DMS79 (cell line): ENCODE measurements at places on chromosomes 2 and 18.

- no peak for DNase-seq
Measured at GRCh38 chr2:59462422-59463197, 1090.8 kb downstream of the BCL11A start.

DNA sequence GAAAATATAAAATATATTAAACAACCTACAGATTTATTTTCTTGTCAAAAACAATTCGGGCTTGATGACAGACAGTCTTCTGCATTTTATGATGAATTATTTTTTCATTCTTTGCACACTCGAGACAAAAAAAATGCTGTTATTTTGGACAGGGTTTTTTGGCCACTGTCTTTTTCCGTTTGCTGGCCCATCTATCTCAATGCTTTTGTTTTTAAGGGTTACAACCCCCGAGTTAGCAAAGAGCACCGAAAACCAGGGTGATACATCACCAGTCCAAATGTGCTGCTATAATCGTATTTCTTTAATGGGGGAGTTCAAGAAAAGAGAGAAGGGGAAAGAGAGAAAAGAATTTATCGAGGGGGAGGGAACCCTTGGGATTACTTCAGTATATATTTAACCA lies 7.7 kb downstream of the EVX2 start:
- DNase-seq: no peak

DNA sequence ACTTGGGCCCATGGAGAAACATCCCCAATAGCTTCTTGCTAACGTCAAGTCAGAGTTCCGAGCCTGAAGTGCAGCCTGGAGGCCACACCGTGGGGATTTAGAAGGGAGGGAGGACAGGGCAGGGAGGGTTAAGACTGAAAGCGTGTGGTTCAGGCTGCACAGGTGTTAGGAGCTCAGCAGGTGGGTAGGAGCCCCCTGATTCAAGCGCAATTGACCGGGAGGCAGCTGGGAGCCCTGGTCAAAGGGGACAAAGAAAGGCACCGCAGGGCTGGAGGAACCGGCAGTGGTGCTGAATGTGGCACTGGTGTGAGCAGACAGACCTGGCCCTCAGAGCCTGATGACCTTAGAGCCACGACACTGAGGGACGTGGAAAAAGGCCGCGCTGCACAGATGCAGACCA lies 149.6 kb downstream of the TMEM18 start:
- no peak for DNase-seq

DNA sequence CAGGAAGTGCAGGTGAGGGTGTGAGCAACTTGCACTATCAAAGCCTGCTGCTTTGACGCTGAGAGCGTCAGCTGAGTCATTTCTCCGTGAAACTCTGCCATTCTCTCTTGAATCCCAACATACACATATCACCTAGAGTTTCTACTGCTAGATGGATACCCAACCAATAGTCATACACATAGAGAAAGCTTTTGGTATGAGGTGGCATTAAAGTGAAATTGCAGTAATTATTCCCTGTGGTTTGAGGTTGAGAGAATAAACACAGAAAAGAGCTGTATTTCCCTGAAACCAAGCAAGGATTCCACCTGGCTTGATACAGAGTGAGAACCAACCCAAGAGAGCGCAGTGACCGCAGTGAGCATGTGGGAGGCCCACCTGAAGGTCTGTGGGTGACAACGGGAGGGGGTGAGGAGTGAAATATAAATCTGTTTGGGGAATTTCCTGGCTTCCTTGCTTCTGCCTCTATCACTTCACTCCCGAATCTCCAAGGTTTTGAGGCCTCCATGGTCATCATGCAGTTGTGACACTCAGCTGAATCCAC lies 28.8 kb upstream of the TMEM18 start:
- DNase-seq: no peak

DNA sequence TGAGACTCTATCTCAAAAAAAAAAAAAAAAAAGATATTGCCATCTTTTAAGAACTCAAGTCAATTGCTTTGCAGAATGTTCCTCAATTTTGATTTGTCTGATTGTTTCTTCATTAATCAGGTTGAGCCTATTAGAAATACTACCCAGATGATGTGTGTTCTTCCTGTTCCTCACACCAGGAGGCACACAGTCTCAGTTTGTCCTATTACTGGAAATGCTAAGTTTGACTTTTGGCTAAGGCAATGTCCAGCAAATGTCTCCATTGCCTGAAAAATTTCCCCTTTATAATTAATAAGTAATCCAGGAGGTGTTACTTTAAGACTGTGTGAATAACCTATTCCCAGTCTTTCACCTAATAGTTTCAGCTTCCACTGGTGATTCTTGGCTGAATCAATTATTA lies 28.4 kb downstream of the BOLA3 start:
- DNase-seq: no peak

DNA sequence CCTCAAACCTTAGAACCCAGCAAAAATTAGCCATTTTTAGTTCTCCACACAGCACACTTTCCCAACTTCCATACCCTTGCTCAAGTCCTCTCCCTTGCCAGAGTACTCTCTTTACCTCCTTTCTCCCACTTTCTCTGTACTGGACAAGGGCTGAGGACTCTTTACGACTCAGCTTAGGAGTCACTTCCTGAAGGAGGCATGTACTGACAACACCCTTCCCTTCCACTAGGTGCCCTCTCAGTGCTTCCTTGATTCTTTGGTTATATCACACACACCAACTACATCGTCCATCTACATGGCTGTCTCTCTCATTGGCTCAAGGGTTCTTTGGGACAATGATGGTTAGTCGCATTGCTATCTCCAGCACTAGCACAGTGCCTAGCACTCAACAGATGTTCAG lies 5.2 kb upstream of the C18orf63 start:
- no peak for DNase-seq

- DNase-seq: no peak
Measured at GRCh38 chr2:238939074-238939473, 91.2 kb downstream of the TWIST2 start.

- no peak for DNase-seq
Measured at GRCh38 chr2:118834901-118835745, 12.3 kb downstream of the EN1 start.

GRCh38 chr2:3461801-3462492 lies 57.4 kb downstream of the ADI1 start:
- DNase-seq: peak; percentile 30

DNA sequence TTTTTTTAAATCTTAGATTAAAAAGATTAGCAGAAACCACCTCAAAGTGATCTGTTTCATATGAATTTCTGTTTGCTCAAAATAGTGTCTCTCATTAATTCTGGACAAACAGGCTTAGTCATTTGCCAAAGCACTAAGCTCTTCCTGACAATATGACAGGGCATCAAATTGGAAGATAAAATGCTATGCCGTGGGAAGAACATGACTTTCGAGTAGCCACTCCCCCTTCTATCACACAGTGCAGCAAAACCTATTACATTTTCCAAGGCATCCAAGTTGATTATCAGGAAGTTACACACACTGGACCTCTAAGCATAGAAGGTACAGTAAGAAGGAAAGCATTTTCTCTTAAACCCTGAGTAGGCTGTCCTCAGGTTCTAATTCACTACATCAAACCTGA lies 89.5 kb downstream of the STK39 start:
- no peak for DNase-seq

DNA sequence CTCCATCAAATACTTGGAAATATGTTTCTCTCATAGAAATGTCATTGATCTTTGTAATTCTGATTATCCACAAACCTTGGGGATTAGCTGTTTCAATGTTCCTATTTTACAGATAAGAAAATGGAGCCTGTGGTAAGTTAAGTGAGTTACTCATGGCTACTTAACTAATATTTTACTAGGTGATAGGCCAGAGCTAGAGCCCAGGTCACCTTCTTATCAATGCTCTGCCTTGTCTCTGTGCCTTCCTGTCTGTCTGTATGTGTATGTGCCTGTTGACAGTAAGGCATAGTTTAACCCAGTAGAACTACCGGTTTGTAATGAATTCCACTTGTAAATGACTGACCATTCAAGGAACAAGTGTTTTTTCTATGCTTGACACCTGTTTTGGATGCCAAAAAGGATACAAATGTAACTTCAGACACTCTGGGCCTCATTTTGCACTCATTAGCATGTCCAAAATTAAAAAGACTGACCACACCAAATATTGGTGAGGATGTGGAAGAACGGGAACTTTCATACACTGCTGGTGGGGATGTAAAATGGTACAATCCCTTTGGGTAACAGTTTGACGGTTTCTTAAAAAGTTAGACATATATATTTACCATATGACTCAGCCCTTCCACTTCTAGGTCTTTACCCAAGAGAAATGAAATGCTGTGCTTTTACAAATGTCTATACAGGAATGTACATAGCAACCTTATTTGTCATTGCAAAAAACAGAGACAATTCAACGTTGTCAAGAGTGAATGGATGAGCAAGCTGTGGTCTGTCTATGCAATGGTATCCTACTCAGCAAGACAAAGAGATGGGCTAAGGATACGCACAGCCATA lies 19.6 kb upstream of the IL1A start:
- no peak for DNase-seq

DNA sequence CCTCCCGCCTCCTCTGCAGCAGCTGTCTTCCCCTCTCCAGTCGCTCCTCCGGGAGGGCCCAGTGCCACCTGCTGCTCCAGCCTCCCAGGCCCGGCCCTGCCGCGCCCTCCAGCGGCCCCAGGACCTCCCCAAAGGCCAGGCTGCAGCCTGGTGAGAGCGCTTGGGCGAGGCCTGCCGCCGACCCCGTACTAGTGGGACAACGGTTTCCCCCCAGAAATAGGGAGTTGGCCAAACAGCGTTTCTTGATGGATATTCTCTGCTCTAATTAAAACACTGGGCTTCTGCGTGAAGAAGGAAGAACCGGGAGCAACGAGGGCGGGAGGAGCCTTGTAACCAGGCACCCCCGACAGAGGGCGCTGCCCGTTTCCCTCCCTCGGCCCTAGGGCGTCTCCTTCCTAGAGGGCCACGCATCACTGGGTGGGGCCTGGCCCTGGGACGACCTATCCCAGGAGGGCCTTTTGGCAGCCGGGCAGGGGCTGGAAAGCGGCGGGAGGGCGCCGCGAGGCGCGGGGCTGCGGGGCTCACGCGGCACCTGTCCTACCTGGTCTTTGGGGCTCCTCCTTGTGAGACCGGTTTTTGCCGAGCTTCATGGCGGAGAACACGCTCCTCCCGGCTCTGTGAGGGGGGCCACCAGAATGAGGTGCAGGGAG lies 25.4 kb upstream of the OTOF start:
- peak; percentile 42 for DNase-seq

GRCh38 chr2:129480790-129481189 lies 498.7 kb upstream of the RAB6C start:
- DNase-seq: no peak

DNA sequence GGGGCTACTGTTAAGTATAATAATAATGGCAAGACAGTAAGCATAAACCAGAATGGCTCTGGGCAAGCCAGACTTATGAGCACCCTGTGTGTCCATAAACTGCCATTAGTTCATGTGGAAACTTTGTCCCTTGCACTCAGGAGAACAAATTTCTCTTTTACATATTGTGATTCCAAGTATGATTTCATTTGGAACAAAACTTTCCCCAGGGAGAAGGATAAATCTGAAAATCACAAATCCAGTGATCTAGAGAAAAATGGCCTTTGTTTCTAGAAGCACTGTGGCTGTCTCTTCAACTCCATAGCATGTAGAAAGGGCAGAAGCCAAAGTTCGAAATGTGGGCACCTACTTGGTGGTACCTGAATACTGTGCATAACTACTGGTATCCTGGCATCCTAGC lies 823.7 kb upstream of the SOX11 start:
- no peak for DNase-seq

DNA sequence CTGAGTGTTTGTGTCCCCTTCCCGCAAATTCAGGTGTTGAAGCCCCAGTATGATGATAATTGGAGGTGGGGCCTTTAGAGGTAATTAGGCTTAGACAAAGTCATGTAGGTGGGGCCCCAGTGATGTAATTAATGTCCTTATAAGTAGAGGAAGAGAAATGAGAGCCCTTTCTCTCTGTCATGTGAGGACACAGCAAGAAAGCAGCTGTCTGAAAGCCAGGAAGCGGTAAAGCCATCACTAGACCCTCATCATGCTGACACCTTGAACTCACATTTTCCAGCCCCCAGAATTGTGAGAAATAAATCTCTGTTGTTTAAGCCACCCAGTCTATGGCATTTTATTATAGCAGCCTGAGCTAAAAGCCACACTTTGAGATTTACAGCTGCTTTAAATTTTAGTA lies 1580.0 kb downstream of the LRP1B start:
- DNase-seq: no peak

DNA sequence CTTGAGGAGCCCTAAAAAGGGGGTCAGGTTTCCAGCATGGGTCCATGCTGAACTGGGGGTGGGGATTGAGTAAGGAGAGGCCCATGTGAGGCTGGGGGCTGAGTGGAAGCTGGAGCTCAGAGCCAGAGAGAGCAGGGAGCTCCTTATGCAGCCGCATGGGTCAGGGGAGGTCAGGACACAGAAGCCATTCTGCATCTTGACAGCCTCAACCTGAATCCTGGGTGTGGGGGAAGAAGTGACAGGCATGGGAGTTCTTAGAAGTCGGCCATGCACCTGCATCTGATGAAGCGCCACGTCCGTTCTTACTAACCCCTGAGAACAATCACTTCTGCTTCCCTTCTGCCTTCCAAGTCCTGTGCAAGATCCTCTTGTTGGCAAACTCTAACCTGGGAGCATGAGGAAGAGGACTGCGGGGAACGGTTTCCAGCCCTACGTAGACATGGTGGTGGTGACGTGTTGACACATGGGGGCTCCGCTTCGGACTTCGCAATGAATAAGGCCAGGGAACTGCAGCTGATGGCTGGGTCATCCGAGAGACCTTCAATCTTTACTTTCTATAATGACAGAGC lies 22.3 kb downstream of the GNLY start:
- no peak for DNase-seq

DNA sequence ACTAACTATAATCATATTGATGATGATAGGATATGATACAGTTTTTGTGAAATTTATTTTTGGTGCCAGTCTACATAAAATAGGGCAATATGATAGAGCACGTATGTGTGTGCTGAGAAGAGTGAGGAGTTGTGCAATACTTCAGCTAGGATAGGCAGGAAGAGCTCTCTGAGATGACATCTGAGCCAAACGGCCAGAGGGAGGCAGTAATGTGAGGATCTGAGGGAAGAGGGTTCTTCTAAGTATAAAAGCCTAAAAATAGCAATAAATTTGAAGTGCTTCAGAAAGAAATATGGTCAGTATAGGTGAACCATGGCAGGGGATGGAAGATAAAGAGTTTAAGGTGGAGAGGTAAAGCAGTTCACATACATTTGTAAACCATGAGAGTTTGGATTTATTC lies 102.5 kb downstream of the OLA1 start:
- DNase-seq: no peak
